ENCODE measurements at places on chromosomes 5 and 9.

DNA sequence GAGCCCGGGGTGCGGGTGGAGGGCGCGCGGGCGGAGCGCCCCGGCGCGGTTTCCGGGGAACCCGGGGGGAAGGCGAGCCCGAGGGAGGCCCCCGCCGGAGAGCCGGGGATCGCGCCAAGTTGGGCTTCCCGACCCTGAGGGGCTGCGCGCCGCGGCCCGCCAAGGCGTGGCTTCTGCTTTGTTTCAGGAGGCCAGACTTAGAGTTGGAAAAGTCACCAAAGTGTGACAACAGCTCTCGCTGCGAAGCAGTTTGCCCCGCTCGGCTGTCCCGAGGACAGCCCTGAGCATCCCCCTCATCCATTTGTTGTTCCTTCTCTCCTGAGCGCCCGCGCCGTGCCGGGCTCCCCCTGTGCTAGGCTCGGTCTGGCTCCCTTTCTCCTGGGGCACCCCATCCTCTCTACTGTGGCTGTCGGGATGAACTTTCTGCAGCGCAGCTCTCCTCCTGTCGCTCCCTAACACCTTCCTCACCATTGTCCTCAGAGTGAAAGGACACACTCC, 410 bp downstream of the GLIPR2 start:
- peak; percentile 83 for DNase-seq

DNA sequence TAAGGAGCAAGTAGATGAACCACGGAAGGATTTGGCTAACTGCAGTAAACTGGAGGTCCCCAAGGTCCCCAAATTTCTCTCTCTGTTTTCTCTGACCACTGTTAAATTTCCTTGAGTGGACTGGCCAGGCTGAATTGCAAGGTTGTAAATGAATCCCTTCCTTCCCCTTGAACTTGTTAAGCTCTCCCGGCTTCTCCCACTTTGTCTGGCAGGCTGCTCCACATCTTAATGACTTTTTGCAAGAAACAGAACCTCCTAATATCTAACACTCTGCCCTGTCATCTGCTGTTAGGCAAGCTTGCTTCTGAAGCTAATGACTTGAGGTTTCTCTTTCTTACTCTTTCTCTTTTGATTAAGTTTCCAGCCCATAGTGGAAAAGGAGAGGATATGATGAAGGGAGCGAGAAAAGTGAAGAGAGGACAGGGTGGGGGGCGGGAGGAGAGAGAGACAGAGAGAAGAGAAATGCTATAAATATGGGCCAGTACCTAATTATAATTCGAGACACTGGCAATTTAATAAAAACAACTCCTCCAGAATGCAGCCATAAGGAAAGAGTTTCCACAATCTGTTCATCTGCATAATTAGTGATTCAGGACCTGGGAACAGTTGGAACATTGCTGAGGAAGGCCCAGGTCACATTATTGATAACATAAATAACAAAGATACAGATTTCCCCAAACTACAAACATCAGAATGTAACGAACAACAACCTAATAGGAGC, 437.3 kb upstream of the MPDZ start:
- DNase-seq, result no peak

DNA sequence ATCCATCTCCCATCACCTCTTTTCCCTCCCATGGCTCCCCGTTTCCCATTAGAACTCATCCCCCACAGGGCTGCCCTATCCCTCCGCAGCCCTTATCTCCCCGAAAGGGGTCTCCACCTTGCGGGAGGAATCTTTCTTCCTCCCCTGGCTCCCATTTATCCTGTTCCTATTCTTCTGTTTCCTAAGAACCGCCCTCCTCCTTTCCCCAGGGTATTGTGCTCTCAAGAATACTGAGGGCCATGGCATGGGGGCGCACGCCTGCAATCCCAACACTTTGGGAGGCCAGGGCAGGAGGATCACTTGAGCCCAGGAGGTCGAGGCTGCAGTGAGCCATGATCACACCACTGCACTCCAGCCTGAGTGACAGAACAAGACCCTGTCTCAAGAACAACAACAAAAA, 665 bp downstream of the CD72 start:
- DNase-seq, result no peak

GRCh38 chr9:131404987-131405386, 11.1 kb downstream of the PRRC2B start:
- DNase-seq, result no peak

DNA sequence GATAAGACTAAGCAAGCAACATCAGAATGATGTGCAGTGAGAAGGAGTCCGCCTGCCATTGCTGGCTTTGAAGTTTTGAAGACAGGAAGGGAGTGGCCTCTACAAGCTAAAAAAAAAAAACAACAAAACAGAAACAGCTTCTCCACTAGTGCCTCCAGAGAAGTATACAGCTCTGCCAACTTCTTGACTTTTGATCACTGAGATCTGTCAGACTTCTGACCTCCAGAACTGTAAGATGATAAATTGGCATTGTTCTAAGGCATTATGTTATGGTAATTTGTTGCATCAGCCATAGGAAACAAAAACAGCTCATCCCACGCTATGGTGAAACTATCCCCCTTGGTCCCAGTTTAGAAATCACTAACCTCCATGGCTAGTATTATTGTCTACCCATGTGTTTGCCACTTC, 131.0 kb upstream of the VCAN start:
- no peak for DNase-seq

- peak; percentile 64 for DNase-seq
These were observed 132.5 kb downstream of the CACNA1B start for GRCh38 chr9:138009803-138010690.

DNA sequence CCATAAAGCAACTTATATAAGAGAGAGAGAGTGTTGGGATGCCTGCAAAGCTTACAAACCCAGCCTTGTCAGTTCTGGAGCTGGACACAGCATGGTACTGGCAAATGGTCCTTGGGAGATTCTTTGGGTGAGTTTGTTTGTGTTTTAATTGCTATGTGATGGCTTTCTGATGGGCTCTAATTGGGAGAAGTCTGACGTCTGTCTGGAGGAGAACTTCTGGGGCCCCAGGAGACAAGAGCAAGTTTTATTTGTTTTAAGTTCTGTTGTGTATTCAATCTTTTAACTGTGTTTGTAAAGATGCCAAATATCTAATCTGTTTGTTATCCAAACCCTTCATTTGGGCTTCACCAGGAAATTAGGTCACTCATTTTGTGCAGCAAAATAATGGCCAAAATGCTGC, 50.3 kb upstream of the AFAP1L1 start:
- DNase-seq, result no peak

DNA sequence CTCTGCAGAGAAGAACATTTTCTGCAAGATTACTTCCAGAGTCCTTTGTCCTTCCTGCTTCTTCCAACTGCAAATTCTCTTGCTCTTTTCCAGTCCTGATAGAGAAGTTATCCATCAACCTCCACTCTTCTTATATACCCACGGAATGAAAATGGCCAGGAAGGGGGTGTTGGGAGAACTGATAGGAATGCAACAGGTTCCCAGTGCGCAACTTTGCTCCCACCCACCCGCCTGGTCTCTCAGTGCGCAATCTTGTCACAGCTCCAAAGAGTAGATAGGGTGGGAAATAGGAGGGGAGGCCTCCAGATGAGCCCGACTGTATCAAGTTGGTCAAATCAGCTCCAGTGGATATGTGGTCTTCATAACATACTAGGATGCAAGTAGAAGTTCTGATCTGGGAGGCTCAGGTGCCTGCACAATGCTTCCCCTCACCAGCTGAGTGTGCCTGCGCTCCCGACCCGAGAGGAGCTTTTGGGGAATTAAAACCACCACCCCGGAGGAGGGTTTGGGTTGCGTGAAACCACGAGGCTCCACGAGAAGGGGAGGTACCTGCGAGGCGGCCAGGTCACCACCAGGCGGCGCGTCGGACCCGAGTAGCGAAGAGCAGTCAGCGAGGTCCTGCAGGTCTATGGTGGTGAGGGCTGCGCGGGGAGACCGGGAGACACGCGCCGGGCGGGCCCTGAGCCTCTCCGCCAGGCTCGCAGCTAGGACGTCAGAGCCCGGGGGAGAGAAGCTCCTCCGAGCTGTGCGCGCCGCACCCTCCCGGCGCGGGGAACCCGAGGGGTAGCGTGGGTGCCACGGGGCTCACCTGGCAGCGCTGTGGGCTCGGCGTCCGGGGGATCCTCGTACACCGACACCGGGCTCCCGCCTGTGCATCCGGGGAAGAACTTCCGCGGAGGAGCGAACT, 835 bp downstream of the MCIDAS start:
- no peak for DNase-seq

DNA sequence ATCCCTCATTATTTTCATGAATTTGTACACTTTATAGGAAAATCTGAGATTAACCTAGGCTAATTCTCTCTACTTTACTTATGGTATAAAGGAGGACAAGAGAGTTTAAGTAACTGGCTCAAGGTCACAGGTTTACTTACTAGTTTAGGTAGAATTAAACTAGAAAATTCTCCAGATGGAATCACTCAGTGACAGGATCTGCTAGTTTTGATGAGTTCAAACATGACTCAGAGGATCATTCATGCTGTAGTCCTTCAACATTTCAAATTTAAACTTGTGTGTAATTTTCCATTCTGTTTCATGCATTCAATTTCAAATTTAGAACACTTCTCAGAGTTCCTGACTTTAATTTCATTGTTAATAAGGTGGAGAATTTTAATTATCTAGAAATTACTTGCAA, 485.7 kb upstream of the TUSC1 start:
- DNase-seq, result no peak

- no peak for DNase-seq
These were observed 17.5 kb upstream of the OR13C9 start for GRCh38 chr9:104635456-104635855.

GRCh38 chr5:135162661-135163265, 128.7 kb upstream of the PITX1 start:
- DNase-seq, result no peak

DNA sequence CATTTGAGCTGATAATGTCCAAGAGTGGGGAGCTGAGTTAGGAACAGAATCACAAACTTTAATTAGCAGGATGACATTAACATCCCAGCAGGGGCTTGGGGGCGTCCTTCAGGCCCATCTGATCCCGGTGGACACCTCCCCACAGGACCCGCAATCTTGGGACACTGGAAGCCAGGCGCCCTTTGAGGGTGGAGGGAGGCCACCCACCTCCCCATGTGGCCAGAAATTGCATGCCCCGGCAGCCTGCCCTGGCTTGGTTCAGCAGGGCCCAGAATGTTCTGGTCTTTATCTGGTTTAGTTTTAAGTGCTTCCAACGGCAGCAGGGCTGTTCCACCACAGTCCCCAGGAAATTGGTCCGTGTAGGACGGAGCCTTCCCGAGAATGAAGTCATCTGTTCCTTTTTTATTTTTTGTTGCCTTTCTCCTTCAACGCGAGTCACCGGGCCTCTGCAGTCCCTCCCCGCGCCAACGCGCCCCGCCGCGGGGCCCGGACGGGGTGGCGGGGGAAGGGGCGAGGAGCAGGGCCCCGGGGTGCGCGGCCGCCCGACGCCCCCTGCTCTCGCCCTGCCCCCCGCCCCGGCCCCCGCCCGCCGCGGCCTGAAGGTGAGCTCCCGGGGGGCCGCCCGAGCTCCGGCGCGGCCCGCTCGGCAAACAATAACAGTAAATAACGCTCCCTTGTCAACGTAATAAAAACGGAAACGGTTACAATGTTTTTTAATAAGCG, 207.9 kb downstream of the C9orf50 start:
- peak; percentile 89 for DNase-seq

DNA sequence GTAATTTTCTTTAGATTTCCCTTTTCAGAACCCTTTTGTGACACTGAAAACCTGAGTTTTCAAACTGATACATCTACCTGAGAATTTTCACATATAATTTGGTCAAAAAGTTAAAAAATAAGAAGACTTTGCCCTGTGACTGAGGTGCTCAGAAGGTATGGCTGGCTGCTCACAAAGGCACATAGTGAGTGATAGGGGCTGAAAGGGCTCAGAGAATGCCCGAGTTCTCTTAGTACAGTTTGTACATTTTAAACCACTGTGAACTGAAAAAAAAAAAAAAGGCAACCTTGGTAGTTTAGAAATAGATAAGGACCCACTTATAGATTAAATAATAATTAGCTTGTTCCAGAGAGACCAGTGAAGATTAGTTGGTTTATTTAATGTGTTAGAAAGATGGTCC, 18.1 kb upstream of the PSAT1 start:
- DNase-seq, result no peak

GRCh38 chr5:6701491-6701890, 11.7 kb upstream of the TENT4A start:
- DNase-seq, result no peak

- DNase-seq, result no peak
These were observed 430.6 kb downstream of the NR2F1-AS1 start for GRCh38 chr5:93150311-93151012.

DNA sequence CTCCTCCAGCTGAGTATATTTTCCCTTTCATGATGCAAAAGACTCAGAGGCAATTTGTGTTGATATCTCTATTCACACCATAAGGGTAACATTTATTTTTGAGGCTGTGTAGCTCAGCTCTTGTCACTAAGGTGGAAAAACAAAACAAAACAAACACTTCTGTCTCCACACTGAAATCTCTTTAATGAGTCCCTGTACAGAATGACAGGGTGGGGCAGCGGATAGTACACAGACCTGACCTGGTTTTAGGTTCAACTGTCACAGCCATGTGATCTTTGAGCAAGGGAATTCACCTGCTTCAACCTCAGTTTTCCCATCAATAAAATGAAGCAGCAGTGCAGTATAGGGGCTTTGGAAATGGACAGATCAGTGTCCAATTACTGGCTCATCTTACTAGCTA, 29.3 kb downstream of the TLR4 start:
- DNase-seq, result no peak

DNA sequence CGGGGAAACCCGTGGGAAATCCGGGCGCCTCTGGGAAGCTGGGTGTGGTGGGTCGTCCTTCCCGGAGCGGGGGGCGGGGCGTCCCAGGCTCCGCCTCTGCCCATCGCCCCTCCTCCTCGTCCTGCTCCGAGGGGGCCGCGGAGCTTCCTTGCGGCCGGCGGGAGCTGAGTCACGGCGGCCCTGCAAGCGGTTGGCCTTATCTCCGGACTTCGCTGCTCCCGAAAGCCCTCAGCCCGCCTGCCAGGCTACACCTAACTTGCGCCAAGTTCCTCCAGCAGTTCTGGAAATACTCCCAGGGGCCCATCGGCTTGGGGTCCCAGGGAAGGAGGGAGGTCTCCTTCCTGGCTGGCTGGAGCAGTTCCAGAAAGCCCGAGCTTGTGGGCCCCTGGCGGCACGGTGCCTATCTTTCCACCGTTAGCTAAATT, 54.1 kb upstream of the CDKN2AIPNL start:
- peak; percentile 97 for DNase-seq

DNA sequence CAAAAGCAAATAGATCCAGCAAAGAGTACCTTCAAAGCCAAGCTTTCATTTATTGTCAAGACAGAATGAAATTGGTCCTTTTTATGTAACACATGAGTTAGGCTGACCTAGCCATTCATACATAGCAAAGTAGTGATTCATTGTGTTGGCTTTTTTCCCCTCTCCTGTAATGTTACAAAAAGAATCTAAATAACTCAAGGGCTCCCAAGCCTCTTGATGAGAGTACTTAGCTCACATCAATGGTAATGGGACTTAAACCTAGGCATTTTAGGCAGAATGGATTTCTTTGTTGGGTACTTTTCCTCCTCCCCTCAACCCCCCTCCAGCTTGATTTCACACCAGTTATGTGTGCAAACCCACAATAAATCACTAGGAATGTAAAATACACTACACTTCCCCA, 123.7 kb downstream of the EBF1 start:
- no peak for DNase-seq

GRCh38 chr9:4799775-4800174, 7.0 kb downstream of the RCL1 start:
- DNase-seq, result no peak

- no peak for DNase-seq
These were observed 112.2 kb downstream of the C9orf152 start for GRCh38 chr9:110095776-110096175.

GRCh38 chr5:51449026-51449425, 65.8 kb downstream of the ISL1 start:
- DNase-seq, result no peak

GRCh38 chr5:139843991-139844390, 48.4 kb downstream of the PSD2 start:
- peak; percentile 25 for DNase-seq
